ENCODE measurements at places on chromosomes 12 and 14.

- DNase-seq: no peak
Observed at GRCh38 chr12:110933326-110933974, 13.1 kb upstream of the MYL2 start.

DNA sequence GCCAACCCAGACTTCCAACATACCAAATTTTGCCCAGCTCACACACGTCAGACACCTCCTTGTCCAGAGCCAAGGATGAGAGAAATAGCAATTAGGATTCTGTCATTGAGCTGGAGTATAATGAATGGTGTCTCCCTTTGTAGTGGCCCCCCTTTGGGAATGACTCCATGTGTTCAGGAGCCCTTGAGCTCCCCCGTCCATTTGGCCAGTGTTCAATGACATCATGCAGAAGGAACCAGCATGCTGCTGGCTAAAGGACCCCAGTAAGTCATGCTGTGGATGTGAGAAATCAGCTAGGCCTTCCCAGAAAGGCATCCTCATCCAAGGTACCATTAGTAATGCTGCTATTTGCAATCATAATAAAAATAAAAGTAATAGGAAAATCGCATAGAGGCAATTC is 158.8 kb upstream of the SRRM4 start:
- no peak for DNase-seq

DNA sequence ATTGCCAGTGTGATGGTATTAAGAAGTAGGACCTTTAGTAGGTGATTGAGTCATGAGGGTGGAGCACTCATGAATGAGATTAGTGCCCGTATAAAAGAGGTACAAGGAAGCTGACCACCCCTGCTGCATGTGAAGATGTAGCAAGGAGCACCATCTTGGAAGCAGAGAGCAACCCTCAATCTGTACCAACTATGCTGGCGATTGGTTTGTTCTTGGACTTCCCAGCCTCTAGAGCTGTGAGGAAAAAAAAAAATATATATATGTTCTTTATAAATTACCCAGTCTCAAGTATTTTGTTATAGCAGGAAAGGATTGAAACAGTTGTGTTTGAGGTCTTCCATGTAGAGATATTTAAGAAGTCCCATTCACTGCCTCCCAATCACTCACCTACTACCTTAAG is 16.9 kb downstream of the METTL25 start:
- no peak for DNase-seq

DNA sequence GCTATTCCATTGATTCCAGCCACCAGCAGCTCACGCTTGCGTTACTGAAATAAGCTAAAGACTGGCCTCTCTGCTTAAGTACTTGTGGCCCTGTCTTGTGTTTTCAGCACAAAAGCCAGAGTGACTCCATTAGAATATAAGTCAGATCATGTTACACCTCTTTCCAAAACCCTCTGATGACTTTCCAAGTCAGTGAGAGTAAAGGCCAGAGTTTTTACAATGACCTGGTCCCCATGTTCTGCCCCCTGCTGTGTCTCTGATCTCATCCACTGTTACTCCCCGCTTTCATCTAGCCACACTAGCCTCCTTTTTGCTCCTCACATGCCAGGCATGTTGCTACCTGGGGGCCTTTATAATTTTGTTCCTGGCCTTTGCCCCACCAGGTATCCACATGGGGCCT is 6.9 kb upstream of the CKAP4 start:
- no peak for DNase-seq

DNA sequence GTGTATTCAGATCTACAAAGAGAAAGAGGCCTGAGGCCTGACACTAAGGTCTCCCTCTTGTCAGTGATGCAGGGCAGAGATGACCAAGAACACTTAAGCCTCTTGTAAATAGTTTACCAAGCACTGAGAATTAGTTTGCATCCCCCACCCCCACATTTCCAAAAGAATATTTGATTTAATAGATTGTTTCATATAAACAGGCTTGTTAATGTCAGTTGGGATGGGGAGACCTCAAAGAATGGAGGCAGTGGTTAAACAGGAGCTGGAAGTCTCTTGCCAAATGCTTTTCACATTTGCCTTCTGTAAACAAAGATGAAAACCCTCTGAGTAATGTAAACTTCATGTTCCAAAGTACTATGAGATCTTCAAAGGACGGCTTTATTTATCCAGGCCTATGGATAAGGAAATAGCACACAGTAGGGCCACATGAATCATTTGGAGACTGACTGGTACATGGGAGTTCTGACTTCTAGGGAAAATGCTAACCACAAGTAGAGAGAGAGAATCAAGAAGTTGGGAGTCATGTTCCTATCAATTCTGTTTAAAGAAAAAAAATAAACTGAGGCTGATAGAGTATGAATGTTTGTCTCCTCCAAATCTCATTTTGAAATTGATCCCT is 234.7 kb downstream of the ANO2 start:
- no peak for DNase-seq
